ENCODE measurements at places on chromosomes 1 and 21.

DNA sequence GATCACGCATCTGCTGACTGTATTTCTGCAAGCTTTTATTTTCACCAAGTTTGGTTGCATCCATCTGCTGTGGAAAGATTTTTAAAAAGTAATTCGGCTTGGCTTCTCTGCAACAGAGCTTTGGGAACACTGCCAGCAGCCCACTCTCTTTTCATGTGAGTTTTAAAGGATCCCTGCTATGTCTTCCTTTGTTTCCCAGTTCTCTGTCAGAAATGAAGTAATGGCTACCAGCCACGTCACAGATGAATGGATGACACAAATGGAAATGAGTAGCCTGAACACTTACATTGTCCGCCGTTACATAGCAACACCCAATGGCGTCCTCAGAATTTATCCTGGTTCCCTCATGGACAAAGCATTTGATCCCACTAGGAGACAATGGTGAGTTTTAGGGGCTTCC, 80.6 kb upstream of the RAVER2 start:
- no peak for DNase-seq

GRCh38 chr1:42838482-42839190, 7.8 kb upstream of the ZNF691 start:
- no peak for DNase-seq

DNA sequence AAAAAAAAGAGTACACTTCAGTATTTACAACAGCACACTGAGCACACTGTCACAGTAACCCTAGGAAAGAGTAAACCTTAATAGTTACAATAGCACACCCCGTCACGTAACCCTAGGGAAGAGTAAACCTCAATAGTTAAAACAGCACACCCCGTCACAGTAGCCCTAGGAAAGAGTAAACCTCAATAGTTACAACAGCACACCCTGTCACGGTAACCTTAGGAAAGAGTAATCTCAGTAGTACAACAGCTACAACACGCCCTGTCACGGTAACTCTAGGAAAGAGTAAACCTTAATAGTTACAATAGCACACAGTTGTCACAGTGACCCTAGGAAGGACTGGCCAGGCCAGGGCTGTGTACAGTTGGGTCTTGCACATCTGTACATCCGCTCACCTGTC, 3.0 kb downstream of the CDK11A start:
- DNase-seq = no peak

DNA sequence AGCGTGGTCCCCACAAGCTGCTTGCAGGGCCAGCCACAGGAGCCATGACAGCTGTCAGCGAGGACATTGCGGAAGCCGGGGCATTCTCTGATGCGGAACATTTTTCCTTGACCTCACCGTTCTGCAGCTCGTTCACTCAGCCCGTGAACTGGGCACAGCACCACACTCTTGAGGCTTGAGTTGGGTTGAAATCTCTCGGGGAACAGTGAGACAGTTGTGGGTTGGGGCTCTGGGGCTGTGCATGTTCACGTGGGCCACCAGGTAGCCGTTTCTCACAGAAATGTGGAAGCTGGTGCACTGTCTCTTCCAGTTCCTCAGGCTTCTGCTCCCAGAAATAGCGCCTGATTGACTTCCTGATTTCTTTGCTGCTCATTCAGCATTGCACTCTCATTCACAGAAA, 69.8 kb downstream of the SPSB1 start:
- no peak for DNase-seq

GRCh38 chr1:60563777-60564535, 490.4 kb upstream of the C1orf87 start:
- DNase-seq = no peak

GRCh38 chr1:206442101-206442500, 28.2 kb upstream of the IKBKE start:
- DNase-seq = no peak

- no peak for DNase-seq
Measured at GRCh38 chr1:183880531-183881243, 75.8 kb downstream of the RGL1 start.
